ENCODE measurements at places on chromosomes 3 and 15.

- DNase-seq: no peak
Measured at GRCh38 chr3:185387646-185388045, 24.7 kb downstream of the MAP3K13 start.

DNA sequence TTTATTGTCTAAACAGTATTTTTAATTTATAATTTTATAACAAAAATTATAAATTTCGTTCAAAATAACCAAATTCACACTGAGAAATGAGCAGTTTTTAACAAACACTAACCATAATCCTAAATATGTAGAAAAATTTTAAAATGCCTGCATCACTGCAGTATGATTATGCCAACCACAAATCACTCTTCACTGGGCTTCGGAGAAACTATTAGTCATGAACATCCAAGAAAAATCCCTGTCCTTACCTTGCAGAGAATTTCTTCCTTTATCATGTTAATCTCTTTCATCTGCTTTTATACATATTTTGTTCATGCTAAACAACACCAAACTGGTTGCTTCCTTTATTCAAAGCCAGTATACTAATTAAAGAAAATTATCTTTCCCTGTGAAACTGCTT lies 511.0 kb upstream of the ALCAM start:
- no peak for DNase-seq

DNA sequence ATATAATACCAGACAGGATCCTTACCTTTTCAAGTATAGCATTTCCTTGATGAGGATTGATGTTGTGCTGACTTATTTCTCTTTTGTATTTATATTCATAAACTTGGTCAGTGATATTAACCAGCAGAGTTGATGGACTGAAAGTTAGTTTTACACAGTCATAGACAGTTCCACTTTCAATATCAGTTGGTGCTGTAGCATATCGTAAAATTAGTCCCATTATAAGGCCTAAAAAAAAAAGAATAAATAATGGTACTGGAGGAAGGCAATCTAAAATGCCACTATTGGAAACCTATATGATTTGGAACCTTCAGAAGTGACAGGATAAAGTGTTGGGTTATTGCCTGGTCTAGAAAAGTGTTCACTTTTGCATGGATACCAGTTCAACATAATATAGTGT lies 16.3 kb downstream of the SLC9A9 start:
- no peak for DNase-seq

DNA sequence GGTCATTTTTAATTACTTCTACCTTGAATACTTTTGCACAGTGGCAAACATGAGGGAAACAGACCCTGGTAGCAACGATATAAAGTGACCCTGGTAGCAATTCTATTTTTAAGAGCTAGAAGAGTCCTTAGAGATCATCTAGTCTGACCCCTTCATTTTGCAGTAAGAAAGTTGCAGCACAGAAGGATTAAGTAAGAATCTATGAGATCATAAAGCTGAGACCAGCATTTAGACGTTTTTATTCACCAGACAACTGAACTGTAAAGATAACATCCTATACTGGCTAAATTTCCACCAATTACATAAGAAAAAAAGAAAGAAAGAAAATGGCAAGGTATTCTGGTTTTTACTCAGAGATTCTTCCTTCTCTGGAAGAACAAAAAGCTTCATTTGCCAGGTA lies 49.9 kb downstream of the LRRFIP2 start:
- no peak for DNase-seq

- no peak for DNase-seq
Measured at GRCh38 chr15:93321881-93322282, 232.9 kb upstream of the RGMA start.

- DNase-seq: no peak
Measured at GRCh38 chr3:150733373-150733935, 29.5 kb downstream of the SIAH2 start.

GRCh38 chr3:79339846-79340245 lies 428.0 kb downstream of the ROBO1 start:
- no peak for DNase-seq

DNA sequence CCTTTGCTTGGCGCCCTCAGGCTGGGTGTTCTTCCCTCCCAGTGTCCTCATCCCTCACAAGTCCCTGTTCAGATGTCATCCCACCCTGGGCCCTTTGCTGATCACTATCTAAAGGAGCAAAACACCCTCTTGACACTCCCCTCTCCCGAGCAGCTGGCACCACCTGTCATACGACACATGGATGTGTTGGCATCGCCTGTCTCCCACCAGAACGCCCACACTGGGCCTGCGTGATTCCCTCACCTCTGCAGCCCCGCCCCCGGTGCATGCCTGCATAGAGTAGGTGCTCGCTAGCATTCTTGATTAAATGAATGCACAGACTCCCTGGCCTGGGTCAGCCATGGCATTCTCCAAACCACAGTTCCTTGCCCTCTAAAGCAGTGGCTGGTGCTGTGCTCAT lies 75.8 kb downstream of the DNAJB8 start:
- DNase-seq: no peak

DNA sequence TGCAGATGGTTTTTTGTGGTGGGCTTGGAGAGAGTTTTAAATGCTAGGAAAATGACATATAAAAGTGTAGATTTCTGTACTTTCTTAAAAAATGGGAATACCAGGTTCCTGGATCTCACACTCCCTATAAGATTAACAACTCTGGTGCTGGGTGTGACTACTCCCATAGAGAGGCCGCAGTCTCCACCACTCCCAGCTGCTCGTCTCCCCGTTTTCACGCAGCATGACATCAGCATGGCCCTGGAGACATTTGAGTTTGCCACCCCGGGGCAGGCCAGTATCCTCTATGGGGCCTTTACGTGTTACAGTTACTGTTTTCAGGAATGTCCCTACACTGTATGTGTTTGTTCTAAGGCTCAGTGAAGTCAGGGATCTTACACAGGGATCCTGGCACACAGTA lies 126.7 kb upstream of the ATP2B2 start:
- DNase-seq: no peak

DNA sequence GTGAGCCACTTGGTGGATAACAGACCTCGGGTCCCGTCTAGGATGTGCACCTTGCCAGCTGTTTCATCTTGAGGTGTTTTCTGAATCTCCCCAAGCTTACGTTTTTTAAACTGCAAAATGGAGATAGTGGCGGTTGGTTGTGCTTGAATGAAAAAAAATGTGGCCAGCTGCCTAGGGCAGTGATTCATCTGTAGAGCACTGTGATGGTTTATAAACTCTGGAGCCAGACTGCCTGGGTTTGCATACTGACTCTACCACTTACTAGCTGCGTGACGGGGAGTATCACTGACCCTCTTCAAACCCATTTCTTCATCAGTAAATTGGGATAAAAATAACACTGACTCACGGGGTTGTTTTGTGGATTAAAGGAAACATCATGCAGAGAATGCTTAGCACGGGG lies 159.1 kb downstream of the CHL1 start:
- DNase-seq: no peak

DNA sequence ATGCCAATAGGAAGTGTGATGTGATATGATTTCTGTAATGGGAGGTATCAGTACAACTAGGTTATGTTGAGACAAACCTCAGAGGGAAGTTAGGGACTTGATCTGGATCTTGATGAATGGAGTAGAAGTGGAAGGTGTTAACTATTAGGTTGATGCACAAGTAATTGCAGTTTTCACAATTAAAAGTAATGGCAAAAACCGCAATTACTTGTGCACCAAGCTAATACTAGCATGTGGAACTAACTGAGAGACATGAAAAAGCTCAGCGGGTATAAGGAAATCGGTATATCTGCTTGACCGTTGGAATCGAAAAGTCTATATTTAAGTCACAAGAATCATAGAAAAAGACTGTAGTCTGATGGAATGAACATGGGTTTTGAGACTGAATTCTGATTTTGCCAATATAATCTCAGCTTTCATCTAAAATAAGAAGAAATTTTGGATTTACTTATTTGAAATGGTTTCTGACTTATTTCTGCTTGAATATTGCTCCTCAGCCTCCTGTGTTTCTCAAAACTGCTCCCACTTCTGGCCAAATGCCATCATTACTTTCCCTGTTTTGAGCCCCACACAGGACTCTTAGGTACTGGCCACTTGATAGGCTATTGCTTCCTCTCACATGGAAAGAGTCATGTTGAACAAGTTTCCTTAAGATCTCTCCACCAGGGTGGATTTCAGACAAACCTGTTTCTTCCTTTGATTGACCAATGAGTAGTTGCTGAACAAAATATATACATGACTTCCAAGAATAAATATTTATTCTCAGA lies 271.5 kb upstream of the COL8A1 start:
- DNase-seq: no peak

GRCh38 chr15:70512772-70513362 lies 250.5 kb downstream of the UACA start:
- no peak for DNase-seq

DNA sequence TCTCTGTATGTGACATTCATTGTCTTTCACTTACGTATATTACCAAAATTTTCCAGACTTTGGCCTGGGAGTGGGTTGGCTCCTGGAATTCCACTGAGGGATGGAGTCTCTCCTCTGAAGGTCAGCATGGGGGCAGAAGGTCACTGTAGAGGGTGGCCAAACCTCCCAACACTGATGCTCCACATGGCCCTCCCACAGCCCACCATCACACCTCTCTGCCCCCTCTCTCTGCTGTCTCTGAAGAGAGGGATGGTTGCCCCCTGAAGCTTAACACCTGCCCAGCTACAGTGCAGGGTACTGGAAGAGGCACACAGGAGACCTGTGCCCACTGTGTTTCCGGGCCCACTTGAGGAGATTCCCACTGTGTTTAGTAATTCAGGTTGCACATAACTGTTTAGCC lies 52.2 kb downstream of the CMTM6 start:
- no peak for DNase-seq

DNA sequence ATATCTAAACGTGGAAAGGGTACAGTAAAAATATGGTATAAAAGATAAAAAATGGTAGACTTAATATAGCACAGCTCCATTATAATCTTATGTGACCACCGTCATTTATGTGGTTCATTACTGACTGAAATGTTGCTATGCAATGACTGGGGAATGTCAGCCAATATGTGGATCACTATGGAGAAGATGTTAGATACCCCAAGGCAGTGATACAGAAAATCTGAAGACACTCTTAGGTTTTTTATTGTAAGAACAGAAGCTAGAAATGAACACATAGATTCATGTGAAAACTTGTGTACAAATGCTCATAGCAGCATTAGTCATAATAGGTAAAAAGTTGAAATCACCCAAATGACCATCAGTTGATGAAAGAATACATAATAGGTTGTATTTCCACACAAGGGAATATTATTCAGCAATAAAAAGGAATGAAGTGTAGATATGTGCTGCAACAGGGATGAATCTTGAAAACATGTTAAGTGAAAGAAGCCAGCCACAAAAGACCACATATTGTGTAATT lies 18.4 kb downstream of the MEF2A start:
- no peak for DNase-seq

GRCh38 chr15:65416845-65417416 lies 5.8 kb downstream of the IGDCC4 start:
- no peak for DNase-seq

GRCh38 chr3:152709659-152710058 lies 125.3 kb upstream of the P2RY1 start:
- DNase-seq: no peak

- no peak for DNase-seq
Measured at GRCh38 chr15:46280762-46281542, 646.1 kb downstream of the SQOR start.

- no peak for DNase-seq
Measured at GRCh38 chr15:71252740-71253047, 137.4 kb downstream of the THSD4 start.

DNA sequence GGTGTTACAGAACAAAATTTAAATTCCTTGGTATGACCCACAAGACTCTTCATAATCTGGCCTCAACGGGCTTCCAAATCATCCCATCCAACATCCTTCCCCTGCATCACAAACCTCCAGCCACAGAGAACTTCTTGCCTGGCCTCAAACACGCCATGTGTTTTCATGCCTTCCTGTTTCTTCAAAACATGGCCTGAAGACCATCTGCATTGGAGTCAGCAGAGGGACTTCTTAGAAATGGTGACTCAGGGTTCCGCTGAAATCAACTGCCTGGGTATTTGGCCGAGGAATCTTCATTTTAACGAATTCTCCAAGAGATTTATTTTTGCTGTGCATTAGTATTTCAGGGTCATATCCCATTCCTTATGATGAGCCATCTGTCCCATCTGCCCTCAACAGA lies 138.1 kb upstream of the RAP2B start:
- no peak for DNase-seq

All from stimulated activated CD8-positive, alpha-beta memory T cell treated with anti-CD3 and anti-CD28 coated beads, Interleukin-15, amount 100 ng/mL, for 4 hours (primary cell).